Stimulated activated CD4-positive, alpha-beta T cell treated with anti-CD3 and anti-CD28 coated beads, TNF-alpha, amount 100 ng/mL, for 24 hours (primary cell): ENCODE measurements at places on chromosomes 16 and 17.

GRCh38 chr17:73384926-73385325 lies 73.1 kb upstream of the CDC42EP4 start:
- no peak for DNase-seq

GRCh38 chr17:78826836-78827509 lies 13.6 kb downstream of the USP36 start:
- no peak for DNase-seq

- DNase-seq, result no peak
Observed at GRCh38 chr16:54052271-54052670, 234.3 kb downstream of the IRX3 start.

DNA sequence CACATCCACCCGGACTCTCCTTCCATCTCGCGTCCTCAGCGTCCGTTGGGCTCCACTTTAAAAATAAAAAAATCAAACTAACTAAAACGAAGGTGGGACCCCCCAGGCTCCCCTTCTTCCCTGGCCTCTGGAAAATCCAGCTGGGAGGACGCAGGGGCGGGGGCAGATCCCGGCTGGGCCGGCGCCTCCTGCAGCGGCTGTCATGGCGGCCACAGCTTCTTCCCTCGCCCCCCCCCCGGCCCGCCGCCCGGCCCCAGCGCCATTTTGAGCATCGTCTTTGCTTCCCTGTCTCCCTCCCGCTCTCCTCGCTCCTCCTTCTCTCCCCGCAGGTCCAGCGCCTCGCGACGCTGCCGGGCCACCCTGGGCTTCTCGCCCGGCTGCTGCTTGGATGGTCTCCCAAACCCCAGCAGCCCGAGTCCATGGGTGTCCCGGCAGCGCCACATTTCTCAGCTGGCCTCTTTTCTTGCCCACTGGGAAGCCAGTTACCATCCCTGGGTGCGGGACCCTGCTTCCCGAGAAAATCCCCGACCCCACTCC lies 3.3 kb downstream of the HOXB2 start:
- DNase-seq, result peak; percentile 39

GRCh38 chr16:83847371-83848225 lies 39.8 kb downstream of the HSBP1 start:
- DNase-seq, result no peak

DNA sequence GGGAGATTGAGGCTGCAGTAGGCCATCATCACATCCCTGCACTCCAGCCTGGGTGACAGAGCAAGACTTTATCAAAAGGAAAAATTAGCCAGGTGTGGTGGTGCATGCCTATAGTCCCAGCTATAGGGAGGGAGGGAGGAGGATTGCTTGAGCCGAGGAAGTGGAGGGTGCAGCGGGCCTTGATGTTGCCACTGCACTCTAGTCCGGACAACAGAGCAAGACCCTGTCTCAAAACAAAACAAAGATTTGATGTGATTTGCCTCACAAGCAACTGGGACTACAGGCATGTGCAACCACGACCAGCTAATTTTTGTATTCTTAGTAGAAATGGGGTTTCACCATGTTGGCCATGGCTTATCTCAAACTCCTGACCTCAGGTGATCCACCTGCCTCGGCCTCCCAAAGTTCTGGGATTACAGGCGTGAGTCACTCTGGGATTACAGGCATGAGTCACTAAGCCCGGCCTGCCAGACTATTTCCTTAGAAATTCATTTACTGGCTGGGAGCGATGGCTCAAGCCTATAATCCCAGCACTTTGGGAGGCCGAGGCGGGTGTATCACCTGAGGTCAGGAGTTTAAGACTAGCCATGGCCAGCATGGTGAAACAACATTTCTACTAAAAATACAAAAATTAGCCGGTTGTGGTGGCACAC lies 11.5 kb downstream of the UBE2G1 start:
- no peak for DNase-seq

- DNase-seq, result no peak
Observed at GRCh38 chr17:50354776-50355175, 8.8 kb downstream of the XYLT2 start.

DNA sequence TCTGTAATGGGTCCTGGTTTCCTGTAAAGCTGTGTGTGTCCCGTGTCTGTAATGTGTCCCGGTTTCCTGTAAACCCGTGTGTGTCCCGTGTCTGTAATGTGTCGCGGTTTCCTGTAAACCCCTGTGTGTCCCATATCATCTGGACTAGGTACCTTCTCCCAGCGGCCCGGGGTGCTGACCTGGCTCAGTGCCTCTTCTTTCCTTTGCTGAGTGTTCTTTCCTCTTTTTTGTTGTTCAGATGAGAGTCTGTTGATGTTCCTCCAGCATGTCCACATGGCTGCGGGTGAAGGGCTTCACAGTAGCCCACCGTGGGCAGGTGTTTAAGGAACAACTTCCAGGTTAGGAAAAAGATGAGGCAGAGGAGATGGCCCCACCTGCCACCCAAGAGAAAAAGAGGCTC lies 46.6 kb upstream of the GNG13 start:
- DNase-seq, result no peak

- DNase-seq, result no peak
Observed at GRCh38 chr17:72566671-72567484, 446.1 kb downstream of the SOX9 start.

GRCh38 chr16:65570261-65570660 lies 448.4 kb upstream of the CDH11 start:
- no peak for DNase-seq

- DNase-seq, result no peak
Observed at GRCh38 chr16:79849119-79849518, 248.6 kb upstream of the MAF start.

- no peak for DNase-seq
Observed at GRCh38 chr16:87918866-87919680, 17.3 kb downstream of the CA5A start.

DNA sequence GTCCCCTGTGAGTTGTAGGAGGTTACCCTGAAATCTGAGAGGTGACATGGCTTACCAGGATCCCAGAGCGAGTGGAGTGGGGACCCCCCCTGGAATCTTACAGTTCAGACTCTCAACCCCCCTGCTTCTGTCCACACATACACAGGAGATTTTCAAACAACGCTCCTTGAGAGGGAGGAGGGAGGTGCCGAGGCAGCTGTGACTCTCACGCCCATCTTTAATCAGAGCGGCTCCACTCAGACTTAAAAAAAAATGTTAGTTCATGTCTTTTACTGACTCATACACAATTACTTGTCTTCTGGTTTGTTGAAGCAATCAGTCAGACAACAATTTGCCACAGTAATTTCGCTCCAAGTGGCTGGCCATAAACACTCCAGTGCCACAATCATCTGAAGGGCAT lies 15.4 kb upstream of the TMEM220 start:
- no peak for DNase-seq

- DNase-seq, result no peak
Observed at GRCh38 chr16:86281421-86281820, 228.9 kb upstream of the FOXF1 start.

DNA sequence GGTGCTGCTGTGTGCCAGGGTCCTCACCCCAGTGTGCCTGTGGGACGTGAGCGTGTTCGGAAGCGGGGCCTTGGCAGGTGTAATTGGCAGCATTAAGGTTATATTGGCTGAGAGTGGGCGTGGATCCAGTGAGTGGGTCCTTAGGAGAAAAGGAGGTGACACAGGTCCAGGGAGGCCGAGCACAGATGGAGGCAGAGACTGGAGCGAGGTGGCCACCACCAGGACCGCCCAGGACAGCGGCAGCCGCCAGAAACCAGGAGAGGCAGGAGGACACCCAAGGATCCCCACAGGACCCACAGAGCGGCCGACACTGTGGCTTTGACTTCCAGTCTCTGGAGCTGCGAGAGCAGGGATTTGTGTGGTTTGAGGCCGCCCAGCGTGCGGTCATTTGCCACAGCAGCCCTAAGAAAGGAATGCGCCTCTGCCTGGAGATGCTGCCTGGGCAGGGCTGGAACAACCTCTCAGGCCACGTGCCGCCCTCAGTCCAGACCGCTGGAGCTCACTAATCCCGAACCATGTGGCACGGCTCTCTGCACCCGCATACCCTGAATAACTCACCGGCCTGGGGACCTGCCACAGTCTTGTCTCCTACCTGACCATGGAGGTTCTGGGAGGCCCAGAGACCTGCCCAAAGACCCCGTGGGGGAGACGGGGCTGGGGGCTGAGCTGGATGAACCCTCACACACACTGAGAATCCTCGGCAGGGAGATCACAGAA lies 45.4 kb downstream of the SOX8 start:
- DNase-seq, result no peak

- DNase-seq, result no peak
Observed at GRCh38 chr17:1227917-1228780, 42.1 kb upstream of the BHLHA9 start.

GRCh38 chr16:8168016-8168415 lies 422.3 kb downstream of the TMEM114 start:
- DNase-seq, result no peak

DNA sequence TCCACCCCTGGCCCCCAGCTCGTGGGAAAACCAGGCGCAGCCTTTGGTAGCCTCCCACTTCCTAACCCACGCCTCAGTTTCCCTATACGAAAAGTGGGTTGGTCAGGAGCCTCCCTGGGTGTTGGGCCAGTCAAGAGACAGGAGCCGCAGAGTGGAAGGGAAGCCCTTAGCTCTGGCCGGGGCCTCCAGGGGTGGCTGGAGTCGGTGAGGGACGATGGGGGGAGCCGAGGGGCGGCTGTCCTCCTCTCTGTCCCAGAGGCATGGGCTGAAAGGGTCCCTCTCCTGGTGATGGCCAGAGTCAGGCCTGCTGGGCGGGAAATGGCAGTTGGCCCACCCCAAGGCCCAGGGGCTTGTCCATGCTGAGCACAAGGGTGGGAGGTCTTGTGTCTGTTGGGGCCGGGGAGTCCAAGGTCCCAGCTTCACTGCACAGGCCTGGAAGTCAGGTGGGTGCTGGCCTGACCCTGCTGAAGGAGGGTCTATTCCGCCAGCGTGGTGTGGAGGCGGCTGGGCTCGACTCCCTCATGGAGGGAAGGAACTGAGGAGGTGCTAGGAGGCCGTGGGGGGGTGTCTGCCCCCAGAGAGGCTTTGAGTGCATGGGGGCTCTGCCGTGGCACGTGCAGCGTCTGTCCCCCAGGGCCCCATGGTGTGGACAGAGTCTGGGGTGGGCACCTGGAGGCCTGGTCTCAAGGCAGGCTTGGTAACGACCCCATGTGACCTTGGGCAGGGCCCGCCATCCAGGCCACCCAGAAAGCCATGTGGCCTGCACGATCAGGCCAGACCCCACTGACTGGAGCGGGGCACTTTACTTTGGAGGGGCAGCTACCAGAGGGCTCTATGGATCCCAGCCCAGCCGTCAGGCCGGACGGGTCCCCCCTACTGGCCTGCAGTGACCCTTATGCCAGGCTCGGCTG lies 1.1 kb downstream of the SLC16A3 start:
- DNase-seq, result no peak

DNA sequence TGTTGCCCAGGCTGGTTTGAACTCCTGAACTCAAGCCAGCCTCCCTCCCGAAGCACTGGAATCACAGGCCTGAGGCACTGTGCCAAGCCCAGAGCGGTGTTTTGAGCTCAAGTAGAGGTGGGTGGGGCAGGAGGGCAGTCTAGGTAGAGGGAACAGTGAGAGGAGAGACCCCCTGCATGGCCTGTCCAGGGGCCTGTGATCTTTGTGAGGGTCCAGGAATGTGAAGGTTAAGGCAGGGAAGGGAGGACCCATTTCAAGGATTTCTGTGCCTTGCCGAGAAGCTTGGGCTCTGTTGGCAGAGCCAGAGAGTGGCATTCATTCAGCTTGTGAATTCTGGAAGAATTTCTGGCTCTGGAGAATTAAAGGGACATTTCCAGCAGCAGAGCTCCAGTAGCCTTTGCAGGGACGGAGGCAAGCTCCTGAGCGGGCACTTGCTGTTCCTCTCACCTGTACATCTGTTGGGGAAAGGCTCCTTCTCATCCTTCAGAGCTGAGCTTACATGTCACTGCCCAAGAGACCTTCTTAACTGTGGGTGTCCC lies 2.7 kb downstream of the WWOX start:
- DNase-seq, result no peak

DNA sequence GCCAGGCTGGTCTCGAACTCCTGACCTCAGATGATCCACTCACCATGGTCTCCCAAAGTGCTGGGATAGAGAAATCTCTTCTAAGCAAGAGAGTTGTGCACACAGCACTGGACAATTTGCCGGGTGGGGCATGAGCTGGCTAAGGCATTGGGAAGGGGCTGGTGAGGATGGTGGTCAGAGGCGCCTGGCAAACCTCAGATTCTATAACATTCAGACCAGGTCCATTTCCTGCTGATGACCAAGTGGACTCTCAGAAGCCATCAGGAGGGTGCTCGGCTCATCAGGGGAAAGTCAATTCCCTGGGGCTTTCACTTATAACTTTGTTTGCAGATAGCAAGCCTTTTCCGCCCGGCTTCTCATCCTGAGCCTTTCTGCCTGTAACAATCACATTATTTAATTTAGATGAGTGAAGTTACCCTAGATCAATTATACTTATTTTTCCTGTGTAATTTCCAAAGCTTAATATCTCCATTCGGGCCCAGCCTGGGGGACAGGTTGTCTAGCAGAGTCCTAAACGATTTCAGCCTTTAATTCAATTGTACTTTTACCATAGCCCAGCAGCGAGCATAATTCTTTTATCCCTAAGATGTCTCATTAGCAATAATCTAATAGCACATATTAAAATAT lies 15.0 kb upstream of the SLC6A2 start:
- no peak for DNase-seq

- DNase-seq, result no peak
Observed at GRCh38 chr16:22970209-22970865, 156.4 kb downstream of the HS3ST2 start.

GRCh38 chr16:65062736-65063583 lies 58.9 kb downstream of the CDH11 start:
- DNase-seq, result no peak

DNA sequence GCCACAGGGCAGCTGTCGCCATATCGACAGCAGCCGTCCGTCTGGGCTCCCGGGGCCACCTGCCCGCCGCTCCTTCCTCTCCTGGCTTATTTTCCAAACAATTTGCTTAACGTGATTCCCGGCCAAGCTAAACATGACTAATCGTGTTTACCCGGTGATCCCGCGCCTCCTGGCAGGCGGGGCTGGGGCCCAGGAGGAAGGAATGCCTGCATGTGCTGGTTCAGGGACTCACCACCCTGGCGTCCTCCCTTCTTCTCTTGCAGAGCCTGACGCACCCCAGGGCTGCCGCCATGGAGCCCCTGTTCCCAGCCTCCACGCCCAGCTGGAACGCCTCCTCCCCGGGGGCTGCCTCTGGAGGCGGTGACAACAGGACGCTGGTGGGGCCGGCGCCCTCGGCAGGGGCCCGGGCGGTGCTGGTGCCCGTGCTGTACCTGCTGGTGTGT lies 6.1 kb downstream of the SSTR5 start:
- DNase-seq, result no peak

DNA sequence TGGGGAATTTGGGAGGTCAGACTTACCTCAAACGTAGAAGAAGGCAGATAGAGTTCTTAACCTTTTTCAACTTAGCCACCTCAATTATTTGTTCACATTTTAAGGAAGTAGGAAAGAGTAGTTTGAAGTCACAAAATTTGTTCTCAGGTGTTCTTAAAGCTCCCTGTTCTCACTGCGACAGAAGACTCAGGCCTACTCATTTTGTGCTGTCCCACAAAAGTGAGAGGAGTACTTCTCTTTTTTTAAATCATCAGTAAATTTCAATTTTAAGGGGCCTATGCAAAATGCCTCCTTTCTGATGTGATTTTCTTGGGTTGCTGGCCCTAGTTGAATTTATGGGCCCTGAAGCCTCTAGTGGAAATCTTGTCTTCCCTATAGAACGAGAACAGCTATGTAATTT lies 133.4 kb downstream of the MAP2K6 start:
- no peak for DNase-seq
